CD4-positive, alpha-beta T cell treated with Interleukin-12 subunit alpha and Interleukin-12 subunit beta, for 1 hour (primary cell): ENCODE measurements at places on chromosomes 1 and 21.
A peak's percentile ranks its signal among the peaks of the same experiment; 100 is the strongest.

- no peak for DNase-seq
These were observed 142.6 kb downstream of the DENND1B start for GRCh38 chr1:197632651-197633050.

- no peak for DNase-seq
These were observed 26.5 kb downstream of the RERE start for GRCh38 chr1:8790987-8791386.

GRCh38 chr1:157348538-157349480 lies 203.5 kb downstream of the FCRL5 start:
- DNase-seq, result no peak

DNA sequence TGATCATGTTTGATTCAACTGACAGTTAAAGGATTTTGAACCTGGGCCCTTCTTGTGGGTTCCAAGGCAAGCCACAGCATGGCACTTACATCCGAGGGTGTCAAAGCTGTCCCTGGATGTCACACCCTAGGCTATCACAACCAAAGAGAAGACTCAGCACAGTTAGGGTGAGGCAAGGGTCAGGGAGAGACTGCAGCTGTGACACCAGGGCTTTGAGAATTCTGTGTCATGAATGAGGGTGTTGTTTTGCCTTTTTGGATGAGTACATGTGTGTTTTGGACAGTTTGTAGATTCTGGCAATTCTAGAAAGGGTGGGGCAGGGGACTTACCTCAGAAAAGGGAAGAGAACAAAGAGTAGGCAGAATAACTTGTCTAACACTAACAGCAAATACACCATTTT lies 37.8 kb upstream of the ZNF326 start:
- DNase-seq, result no peak

DNA sequence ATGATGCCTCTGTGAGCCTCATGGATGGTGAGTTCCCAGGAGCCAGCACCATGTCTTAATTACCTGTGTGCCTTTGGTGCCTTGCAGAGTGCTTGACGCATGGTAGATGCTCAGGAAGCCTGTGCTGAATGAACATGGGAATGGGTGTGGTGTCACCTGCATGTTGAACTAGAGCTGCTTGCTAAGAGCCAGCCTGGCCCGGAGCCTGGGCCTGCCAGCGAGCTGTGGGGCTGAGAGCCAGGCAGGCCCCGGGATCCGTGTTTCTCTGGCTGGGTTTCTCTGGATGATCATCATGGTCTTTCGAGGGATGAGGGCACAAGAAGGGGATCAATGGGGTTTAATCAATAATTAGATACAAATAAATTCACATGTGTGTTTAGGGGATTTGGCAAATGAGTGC lies 6.7 kb upstream of the TEX35 start:
- no peak for DNase-seq

DNA sequence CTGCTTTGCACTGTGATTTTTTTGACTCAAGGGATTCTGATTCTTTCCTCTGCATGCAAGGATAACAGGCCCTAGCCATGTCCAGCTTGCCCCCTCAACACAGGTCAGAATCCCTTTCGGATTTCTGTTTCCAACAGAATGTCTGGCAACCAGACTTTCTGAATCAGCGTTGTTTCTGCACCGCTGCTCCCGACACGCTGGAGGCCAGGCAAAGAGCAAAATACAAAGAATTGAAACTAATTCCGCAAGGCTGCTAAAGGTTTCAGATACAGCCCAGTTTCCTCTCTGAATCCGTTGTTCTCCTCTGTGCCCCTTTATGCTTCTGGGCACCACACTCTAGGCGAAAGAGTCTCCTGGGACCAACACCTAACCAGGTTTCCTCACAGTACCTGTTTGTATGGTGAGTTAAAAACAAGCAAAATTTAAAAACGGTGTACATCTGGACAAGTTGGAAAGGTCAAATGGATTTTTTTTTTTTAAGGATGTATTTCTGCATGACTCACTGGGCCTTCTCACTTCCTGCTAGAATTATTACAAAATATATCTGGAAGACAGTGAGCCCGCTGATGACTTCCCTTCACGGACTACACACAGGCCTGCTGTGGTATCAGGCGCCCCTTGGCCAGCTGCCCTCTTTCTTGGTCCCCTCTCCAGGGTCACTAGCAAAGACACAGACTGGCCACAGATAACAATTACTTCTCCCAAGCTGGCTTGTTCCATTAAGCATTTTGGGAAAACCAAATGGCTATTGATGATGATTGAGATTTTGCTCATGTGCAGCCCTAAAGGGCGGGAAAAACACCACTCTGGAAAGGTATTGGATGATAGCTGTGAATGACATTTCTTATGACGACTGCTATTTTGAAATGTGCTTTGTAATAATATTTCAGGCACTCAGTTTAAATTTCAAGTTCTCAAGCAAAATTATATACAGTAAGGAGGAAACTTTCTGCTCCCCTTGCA lies 118.3 kb downstream of the TGFB2 start:
- no peak for DNase-seq

DNA sequence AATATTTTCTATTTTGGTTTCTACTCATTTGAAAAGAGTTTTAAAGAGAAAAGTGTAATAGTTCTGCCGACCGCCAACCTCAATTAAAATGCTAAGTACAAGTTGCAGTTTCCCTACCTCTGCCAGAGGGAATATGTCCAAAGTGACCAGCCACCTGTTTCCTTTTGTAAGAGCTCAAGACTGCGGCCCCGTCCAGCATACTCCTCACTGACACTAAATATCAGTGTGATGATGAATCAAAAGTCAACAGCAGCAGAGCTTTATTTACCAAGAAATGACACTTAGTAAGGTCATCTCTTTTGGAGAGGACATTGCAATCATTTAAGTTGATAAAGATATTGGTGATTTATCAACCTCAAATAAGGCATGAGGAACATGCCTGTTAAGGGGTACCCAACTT lies 57.4 kb upstream of the NRIP1 start:
- no peak for DNase-seq

DNA sequence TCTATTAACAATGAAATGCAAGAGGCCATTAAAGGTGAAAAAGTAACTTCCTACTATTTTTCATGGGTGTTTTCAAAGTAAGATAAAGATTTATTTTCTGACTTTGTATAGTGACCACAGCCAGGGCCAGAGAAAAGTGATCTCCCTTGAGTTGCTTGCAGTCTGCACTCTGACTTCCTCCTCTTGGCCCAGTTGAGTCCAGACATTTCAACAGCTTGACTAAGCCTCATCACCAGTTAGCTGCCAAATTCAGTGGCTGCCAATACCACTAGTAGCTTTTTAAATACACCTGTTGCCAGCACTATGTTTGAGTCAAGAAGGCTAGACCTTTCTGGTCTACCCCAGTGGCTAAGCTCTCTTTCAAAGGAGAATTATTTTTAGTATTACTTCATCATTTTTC lies 3.7 kb upstream of the NEK7 start:
- no peak for DNase-seq

DNA sequence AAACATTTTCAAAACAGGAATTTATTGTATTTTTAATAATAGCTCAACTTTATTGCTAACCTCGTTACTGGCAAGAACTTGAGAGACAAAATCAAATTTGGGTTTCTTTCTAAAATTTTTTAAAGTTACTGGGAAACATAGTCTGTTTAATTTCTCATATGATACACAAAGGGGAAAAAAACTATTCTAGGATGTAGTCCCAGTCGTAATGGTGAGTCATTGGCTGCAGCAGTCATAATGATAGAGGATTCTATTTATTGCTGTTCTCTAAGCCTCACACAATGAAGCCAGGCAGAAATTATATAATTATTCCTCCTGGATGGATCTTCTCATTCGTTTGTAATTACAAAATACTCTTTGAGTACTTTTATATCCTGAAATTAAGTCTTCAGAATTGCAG lies 326.5 kb upstream of the SGIP1 start:
- DNase-seq, result no peak

DNA sequence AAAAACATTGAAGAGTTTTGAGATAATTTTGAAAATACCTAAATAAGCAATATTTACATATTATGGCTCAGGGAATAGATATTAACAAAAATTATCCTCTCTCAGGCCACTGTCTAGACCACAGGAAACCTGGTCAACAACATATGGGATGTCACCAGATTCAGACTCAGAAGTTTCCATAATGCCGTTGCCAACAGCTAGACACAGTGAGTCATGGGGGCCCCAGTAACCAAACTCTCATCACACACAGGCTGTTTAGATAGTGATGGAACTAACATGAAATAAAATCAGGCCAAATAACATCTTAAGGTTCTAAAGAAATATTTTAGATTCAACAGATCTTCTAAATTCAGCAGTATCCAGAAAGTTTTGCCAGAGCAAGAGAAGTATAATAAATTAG lies 681.7 kb upstream of the ADAMTS5 start:
- no peak for DNase-seq

GRCh38 chr21:27362249-27362648 lies 395.4 kb upstream of the ADAMTS5 start:
- no peak for DNase-seq

DNA sequence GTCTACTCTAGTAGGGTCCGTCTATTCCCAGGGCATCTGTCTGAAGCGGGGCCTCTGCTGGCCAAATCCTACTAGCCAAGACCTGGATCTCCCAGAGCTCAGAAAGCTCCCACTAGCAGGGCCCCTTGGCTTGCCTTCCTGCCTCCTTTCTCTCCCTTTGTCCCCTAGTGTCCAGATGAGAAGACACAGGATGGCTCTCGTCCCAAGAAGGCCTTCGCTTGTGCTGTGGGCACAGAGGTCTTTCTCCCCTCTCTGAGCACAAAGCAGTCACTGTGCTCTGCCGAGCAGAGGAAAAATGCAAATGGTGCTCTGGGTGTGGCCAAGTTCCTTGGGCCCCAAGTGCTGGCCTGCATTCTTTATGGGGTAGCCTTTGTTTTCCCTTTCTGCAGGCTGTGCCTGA lies 13.0 kb upstream of the GPR137B start:
- no peak for DNase-seq

- DNase-seq, result no peak
These were observed 1065.6 kb upstream of the TMPRSS15 start for GRCh38 chr21:19468991-19469715.

GRCh38 chr1:176691251-176692228 lies 228.6 kb downstream of the PAPPA2 start:
- peak; percentile 2 for DNase-seq

GRCh38 chr1:101122452-101123166 lies 97.0 kb upstream of the DPH5 start:
- DNase-seq, result peak; percentile 55

DNA sequence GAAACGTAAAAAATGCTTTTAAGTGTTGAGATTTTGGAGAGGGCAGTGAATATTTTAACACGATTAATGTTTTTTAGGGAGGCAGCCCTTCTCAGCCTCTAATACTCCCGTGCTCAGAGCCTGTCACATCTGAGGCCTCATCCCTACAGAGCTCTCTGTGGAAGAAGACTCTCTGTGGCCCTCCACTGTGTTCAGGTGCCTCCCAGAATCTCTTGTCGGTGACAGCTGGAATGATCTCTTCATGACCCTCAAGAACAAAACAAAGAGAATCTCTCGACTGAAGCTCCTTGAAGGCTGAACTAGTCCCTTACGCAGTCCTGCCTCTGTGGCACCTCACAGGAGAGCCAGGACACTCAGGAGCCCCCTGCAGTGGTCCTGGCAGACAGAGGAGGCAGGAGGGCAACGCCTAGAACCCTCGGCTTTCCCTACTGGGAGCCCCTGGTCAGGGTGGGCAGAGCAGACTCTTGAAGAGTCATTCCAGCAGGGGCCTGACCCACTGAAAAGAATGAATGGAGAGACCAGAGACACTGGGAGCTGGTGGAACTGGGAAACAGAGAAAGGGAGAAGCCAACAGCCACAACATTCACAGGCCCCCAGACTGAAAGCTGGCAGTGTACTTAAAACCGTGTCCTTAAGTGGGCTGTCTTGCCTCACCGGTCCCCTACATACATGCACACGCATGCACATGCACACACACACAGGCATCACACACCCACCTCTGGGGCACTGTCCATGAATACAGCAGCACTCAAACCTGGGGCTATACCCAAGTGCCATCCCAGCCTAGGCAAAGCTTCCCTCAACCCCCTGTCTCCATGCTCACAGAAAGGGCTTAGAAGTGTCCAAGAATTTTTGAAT lies 67.5 kb upstream of the ANGPTL1 start:
- no peak for DNase-seq

GRCh38 chr1:65440322-65440900 lies 19.9 kb downstream of the LEPR start:
- no peak for DNase-seq

- DNase-seq, result no peak
These were observed 275.9 kb upstream of the SNX7 start for GRCh38 chr1:98385652-98386051.

DNA sequence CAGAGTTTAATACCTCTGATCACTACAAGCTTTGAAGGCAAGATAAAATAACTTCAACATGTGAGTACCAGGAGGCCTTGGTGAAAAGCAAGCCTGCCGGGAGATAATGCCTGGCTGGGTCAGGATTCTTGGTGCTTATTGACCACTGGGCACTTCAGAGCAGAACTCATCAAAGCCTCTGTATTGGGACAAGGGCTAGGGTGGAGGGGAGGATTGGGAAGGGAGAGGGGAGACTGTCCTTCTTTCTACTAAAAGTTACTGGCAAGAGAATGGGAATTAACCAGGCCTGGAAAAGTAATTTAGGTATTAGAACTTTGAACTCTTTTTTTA lies 35.2 kb downstream of the NEK2 start:
- no peak for DNase-seq

DNA sequence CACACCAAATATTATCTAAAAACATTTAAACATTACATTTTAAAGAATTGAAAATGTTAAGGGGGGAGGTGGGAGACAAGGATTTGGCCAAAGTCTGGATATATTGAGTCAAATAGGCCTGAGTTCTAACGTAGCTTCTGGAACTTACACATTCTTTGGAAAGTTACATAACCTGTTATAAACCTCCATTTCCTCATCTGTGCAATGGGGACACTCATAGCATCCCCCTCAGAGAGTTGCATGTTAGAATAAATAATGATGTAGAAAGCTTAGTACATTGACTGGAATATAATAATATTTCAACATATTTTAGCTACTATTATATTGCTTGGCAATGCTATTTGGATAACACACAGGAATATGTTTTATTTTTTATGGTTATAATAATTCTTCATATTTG lies 117.7 kb downstream of the ATG4C start:
- DNase-seq, result no peak

- no peak for DNase-seq
These were observed 36.2 kb upstream of the ACTRT2 start for GRCh38 chr1:2985067-2985561.

GRCh38 chr1:36816348-36816747 lies 218.0 kb downstream of the GRIK3 start:
- no peak for DNase-seq

GRCh38 chr1:202976633-202977032 lies 9.6 kb upstream of the CYB5R1 start:
- no peak for DNase-seq
